Colonic mucosa (tissue), 4 donors: ENCODE measurements at places on chromosomes 12 and 14. TPM values are rescaled to one million over a fixed set of nuclear protein-coding genes. Genes with fewer than 3 reads are reported as not detected.

GRCh38 chr14:69719501-69719951 lies 47.4 kb upstream of the SRSF5 start:
- DNase-seq: no peak

GRCh38 chr12:103313894-103314293 lies 181.9 kb downstream of the C12orf42 start:
- DNase-seq: no peak

DNA sequence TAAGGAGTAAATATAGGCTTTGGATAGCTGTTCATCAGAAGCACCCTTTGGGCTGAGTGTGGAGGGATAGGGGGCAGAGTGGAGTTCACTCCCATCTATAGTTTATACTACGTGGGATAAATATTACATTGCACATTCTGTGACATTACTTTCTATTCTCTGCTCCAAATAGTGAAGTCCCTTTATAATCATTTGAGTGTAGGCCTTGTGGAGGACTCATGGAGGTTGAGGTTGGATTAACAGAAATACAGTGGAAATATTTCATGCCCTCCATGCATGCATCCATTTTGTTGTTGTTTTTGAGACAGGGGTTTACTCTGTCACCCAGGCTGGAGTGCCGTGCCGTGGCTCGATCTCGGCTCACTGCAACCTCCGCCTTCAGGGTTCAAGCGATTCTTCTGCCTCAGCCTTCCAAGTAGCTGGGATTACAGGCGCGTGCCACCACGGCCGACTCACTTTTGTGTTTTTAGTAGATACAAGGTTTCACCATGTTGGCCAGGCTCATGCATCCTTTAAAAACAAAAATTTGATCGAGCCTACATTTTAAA lies 1.4 kb downstream of the CHPT1 start:
- DNase-seq: no peak

DNA sequence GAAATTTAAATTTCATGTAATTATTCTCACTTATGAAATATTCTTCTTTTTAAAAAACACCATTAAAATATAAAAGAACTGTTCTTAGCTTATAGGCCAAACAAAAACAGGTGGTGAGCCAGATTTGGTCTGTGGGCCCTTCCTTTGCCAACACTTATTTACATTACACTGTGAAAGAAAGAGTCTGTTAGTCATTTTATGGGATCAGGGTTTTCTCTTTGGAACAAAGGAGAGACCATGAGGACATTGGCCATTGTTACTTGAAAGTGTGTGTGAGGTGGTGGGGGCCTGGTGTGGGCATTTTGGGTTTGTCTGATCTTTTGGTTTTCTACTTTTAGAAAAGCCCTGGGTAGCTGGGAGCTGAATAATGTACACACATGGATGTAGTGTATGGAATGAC lies 62.7 kb downstream of the TTC6 start:
- no peak for DNase-seq

DNA sequence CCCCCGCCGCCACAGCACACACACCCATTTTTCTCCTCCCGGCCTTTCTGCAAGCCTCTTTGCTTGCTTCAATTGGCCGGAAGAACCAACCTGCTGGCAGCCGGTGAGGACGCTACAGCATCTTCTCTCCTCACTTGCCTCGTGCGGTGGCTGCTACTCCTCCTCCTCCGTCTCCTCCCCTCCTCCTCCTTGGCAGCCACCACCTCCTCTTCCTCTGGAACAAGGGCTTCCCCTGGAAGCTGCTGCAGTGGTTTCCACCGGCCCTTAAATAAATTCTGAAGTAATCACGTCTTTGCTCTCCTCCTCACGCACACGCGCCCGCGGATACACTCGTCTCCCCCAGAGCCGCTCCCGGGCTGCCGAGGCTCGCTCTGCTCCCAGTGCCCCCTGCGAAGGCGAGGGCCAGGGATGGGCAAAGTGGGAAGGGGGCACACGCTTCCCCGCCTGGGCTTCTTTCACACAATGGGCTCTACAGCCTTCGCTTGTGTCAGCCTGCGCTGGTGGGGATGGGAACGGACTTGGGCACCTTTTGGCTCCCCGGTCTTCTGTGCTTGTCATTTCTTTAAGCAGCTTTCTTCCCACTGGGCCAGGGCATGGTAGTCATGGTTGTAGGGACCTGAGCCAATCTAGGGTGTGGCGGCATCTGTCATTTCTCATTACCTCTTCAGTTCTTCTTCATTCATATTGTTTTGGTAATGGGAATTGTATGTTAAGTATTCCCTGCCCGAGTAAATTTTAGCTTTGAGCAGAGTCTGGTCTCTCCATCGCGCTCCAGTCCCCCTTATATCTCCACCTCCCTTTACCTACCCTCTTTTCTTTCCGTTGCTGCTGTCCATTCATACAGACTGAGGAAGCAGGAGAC lies at the start of gene PPFIA2:
Gene PPFIA2, minus strand, starts transcription at position 161 of the 862 bp plus-strand sequence.
- DNase-seq: peak; percentile 18

- DNase-seq: peak; percentile 78
Measured at GRCh38 chr12:121800694-121801594, 2.9 kb upstream of the SETD1B start.

The FOXA1 gene
- total RNA-seq: 87.7 TPM

The HELB gene
- total RNA-seq: 4.5 TPM

The PLEKHD1 gene
- 0.10 TPM for total RNA-seq
